ENCODE measurements at places on chromosomes 7 and 10.

- no peak for DNase-seq
Observed at GRCh38 chr7:33243319-33243881, 114.0 kb downstream of the BBS9 start.

DNA sequence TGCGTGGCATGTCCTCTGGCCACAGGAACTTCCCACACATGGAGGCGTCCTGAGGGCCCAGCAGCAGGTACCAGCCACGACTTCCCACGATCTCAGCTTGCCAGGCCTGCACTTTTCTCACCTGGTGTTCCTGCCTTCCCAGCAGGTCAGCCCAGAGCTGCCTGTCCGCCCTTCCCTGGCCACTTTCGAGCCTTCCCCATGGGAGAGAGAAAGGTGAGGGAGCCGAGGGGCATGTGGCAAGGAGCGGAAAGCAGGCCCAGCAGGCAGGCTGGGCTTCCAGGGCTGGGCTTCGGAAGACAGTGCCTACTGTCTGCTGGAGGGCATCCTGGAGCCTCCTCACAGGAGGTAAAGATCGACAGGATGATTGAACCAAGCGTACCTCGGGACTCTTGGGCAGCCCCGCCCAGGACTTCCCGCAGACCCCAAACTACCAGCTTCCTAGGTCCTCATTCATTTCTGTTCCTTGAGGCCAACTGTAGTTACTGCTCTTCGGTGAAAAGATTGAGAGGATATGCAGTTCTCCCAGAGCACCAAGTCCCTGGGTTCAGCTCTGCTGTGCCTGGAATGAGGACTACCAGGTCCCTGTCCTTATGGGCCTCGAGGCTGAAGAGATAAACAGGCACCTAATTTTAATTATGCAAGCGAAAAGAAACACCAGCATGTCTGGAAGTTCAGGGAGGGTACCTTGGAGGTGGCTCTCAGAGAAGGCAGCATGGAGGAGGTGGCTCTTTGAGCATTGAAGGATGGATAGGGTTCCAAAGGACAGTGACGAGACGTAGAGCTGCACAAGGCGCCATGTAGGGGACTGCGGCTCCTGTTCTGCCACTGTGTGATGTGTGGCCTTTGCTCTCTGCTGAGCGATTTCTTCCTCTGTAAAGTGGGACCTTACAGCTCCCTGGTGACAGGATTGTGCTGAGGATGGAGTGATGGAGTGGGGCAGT, 87.8 kb downstream of the ZMIZ1 start:
- DNase-seq = no peak

DNA sequence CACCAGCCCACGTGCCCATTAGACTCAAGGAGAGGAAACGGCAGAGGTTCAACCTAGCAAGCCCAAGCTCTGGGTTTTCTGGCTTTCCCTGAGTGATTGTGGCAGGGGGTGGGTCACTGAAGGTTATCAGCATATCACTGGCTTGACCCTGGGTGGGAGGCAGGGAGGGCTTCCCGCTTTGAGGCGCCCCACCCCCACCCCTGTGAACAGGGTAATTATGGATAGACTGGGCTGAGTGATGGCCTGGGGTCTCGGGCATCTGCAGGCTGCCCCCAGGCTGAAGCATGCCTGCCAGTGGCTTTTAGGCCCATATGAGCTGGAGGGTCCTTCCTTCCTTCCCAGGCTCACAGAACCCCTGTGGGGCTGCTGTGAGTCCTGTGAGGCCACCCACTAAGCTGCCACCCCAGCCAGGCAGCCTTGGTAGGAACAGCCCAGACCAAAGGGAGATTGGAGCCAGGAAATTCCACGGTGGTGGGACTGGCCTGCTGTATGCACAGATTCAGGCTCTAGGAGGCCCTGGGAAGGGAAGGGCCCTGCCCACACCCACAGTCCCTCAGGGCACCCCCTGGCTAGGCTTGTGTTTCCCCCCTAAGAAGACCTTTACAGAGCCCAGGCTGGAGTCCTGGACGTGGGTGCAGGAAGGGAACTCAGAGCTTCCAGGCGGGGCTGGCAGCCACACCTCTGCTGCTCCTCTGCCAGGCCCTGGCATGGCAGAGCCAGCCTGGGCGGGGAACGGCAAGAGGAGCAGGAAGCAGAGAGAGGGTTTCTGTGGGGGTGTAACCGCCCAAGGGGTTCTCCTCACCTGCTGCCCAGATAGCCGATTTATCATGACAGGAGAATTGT, 33.1 kb downstream of the GPRIN2 start:
- no peak for DNase-seq

- DNase-seq = no peak
Observed at GRCh38 chr10:22945934-22946673, 18.3 kb downstream of the ARMC3 start.

DNA sequence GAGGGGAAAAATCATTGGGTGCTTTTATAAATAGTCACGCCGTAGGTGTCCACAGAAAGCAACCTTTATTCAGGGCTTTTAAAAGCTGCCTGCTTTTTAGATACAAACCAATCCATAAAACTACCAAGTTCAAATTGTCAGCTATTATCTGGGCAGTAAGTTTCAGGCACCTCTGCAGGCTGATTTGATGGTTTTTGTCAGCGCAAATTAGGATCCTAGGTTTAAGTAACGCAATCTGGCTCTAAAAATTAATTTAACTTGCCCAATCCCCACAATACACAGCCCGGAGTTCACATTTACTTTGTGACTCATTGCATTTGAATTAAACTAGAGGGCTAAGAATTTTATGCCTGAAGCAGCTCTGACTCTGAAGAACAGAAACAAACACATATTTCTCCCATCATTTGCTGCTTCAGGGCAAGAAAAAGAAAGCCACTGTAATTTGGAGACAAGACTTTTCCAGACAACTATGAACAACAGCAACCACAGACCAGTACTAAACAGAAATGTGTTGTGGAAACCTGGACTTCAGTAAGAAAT, 43.3 kb downstream of the NRP1 start:
- no peak for DNase-seq

GRCh38 chr10:80136134-80136571, 3.6 kb downstream of the PLAC9 start:
- no peak for DNase-seq

GRCh38 chr10:46092524-46093081, 46.5 kb upstream of the MSMB start:
- DNase-seq = no peak

DNA sequence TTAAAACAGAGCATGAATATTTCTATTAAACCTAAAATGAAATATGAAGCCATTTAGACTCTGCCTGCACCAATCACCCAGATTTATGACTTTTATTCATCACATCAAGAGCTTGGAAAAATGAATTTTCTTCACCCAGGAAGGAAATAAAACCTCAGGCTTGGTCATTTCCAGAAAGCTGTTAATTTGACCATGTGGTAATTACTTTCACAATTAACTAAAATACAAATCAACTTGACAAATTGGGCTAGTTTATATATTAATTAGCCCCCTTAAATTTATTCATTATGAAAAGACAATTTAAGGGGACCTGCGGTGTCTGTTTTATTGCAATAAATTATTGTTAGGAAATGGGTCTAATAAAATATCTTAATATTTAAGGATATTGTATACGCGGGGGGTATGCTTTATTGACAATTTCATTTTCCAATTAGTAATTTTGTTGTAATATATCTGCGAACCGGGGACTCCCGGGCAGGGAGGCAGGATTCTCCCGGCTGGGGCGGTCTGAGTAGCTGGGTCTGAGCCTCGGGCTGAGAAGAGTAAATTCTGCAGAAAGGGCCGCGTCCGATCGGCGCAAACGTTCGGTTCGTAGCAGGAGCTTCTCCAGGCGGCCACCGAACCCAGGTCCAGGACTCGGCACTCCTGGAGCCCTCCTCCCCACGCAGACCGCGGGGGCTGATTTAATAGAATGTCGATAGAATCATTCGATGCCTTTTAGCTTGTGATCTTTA, 9.4 kb upstream of the MNX1 start:
- DNase-seq = no peak

GRCh38 chr7:7330997-7331396, 148.7 kb downstream of the C1GALT1 start:
- no peak for DNase-seq

DNA sequence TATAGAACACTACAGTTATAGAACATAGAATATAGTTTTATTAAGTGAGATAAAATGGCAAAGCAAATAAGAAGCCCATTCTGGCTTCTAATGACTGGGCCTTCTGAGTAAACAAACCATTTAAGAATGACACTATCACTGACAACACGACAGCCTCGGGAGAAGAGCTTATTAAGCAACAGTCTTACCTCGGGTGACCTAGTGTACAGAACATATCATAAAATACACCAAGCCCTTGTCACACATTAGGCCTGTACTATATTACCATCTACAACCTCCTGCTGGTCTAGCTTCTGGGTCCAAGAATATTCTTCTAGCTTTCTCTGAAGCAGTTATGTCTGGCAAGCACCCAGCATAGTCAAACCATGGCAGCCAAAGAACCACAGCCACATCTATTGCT, 32.0 kb downstream of the CCDC186 start:
- no peak for DNase-seq

GRCh38 chr7:127682140-127682539, 30.1 kb downstream of the SND1 start:
- DNase-seq = no peak

GRCh38 chr10:121696854-121697253, 98.6 kb upstream of the FGFR2 start:
- no peak for DNase-seq

- DNase-seq = no peak
Observed at GRCh38 chr7:55073051-55073511, 54.3 kb downstream of the EGFR start.

GRCh38 chr10:130362308-130362761, 226.1 kb downstream of the GLRX3 start:
- no peak for DNase-seq

GRCh38 chr7:132438926-132439325, 137.3 kb downstream of the PLXNA4 start:
- DNase-seq = no peak
